Activated T-helper 2 cell treated with anti-CD3 and anti-CD28 coated beads, Interferon-gamma antibody, Interleukin-2, Interleukin-4, amounts not matched to agents 10 μg/mL and 5 μg/mL and 100 μg/mL, durations not matched to agents 14 hours and 24 hours and 36 hours (primary cell): ENCODE measurements at places on chromosomes 3 and 15. TPM values are rescaled to one million over a fixed set of nuclear protein-coding genes. Genes with fewer than 3 reads are reported as not detected.

DNA sequence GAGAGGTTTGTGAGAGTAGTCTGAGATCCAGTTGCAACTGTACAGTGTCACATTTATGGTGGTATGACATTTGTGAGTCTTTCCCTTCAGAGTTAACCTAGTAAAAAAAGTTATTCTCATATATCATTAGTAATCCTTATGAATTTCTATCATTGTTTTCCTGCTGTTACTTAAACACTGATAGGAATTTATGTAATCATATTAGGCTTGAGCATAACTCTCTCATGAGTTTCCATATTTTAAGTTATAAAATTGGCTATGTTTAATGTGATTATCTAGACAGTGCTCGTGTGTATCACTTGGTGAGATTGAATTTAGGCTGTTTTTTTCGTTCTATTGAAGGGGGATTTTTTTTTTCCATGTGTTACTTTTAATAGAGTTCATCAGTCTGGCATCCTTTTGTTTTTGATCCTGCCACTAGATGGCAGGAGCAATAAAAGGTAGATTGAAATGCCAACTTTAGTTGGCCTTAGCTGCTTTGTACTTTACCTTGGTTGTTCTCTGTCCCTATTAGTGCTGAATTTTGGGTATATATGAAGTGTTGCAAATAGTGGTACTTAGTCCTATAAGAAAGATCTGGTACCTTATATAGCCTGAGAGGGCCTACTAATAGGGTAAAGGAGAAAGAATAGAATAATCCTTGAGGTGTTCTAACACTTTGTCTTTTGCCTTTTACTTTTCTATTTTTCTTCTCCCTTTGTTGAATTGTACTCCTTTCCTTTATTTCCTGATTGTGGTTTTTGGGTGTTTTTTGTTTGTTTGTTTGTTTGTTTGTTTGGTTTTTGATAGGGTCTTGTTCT is 17.9 kb downstream of the STT3B start:
- DNase-seq, result no peak

Gene PLAAT1
- total RNA-seq, result not detected in 2 replicates

- no peak for DNase-seq
Measured at GRCh38 chr15:58459560-58459959, 27.8 kb downstream of the LIPC start.

DNA sequence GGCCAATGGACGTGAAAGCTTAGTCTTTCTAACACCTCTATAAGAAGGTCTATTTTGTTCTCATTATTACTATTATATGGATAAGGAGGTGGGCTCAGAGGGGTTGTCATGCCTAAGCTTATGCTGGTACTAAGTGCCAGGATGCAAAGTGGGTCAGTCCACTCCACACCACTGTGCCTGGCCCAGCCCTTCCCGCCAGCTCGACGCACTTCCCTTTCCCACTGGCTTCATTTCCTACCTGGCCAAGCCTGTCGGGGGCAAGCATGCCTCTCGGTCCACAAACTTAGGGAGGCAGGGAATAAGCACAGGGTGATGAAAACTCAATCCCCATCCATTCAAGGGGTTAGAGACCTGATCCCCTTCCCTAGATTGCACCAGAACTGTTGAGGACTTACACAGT is 5.9 kb upstream of the SYNM start:
- DNase-seq, result no peak

DNA sequence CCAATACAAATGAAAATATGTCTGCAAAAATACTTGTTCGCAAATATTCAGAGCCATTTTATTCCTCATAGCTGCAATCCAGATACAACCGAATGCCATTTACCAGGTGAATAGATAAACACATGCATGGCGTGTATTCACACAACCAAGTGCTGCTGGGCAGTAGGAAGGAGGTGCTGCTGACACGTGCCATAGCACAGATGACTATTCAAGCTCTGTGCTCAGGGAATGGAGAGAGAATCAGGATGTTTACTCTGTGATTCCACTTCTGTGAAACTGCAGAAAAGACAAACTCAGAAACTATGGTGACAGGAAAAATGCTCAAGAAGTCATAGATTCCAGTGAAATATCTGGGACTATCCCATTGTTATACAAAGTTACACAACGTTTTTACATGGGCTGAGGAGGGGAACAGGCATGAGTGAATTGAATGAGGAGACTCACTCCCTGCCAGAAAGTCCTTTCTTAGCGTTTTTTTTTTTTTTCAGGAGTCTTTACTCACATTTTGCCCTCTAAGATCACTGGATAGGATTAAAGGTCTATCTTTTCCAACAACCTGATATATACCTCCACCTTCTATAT is 152.9 kb upstream of the NDN start:
- no peak for DNase-seq

Gene LRRC34
- total RNA-seq, result 5.6 and 5.9 TPM in 2 replicates
